ENCODE measurements at places on chromosomes 6 and 20. TPM values are rescaled to one million over a fixed set of nuclear protein-coding genes. Genes with fewer than 3 reads are reported as not detected.

Gene ADGRG6
- 5.4 TPM for total RNA-seq

Gene TFAP2C
- total RNA-seq: 1.6 TPM

GRCh38 chr6:87366072-87366827, 21.6 kb downstream of the C6orf163 start:
- no peak overlapping the region for H3K4me3 ChIP-seq
- no peaks in the 10 kb centered on the region for H3K27me3 ChIP-seq
- DNase-seq: no peak

DNA sequence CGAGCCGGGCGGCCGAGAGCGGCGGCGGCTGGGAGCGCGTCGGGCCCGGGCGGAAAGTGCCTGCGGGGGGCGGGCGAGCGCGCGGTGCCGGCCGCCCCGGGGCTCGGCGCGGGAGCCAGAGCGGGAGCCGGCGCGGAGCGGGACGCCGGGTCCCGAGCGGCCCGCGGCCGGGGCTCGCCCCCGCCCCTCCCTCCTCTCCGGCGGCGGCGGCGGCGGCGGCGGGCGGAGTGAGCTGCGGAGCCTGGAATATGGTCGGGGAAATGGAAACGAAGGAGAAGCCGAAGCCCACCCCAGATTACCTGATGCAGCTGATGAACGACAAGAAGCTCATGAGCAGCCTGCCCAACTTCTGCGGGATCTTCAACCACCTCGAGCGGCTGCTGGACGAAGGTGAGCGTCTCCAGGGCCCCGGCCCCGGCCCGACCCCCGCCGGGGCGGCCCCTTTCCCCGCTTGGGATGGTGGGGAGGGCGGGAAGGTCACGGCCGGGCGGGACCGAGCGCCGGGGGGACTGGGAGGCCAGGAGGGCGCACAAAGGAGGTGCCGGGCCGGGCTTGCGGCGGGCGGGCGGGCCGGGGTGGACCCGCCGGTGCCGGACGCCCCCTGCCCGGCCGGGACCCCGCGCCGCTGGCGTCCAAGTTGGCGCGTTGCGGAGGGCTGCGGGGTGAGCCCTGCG, 565 bp downstream of the QKI start:
- no peaks in the 10 kb centered on the region for H3K27me3 ChIP-seq
- peak overlapping the region; percentile 97 for H3K27ac ChIP-seq
- peak; percentile 34 for DNase-seq
- H3K36me3 ChIP-seq: no peaks in the 10 kb centered on the region
- H3K4me3 ChIP-seq: peak overlapping the region; percentile 69

DNA sequence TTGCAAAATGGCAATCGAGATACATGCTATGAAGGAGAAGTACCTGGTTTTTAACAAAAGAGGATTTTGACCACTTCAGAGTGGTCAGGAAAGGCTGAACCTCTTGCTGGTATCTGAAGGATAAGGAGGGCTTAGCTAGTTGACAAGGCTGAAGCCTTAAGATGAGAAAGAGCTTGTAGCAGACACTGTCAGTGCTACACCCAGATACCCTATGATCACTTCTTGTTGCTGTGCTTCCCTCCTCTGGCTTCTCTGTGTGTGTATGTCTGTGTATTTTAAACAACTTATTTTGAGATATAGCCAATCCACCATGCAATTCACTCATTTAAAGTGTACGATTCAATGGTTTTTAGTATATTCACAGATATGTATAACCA, 38.9 kb upstream of the TGM2 start:
- no peaks in the 10 kb centered on the region for H3K36me3 ChIP-seq
- no peaks in the 10 kb centered on the region for H3K27me3 ChIP-seq
- no peak overlapping the region for H3K27ac ChIP-seq
- H3K4me1 ChIP-seq: no peaks in the 10 kb centered on the region
- DNase-seq: no peak

- no peak overlapping the region for H3K27ac ChIP-seq
- no peak for DNase-seq
- no peaks in the 10 kb centered on the region for H3K4me1 ChIP-seq
- no peaks in the 10 kb centered on the region for H3K27me3 ChIP-seq
- no peaks in the 10 kb centered on the region for H3K36me3 ChIP-seq
- no peak overlapping the region for H3K4me3 ChIP-seq
Observed at GRCh38 chr6:70118670-70119069, 184.2 kb downstream of the COL9A1 start.

DNA sequence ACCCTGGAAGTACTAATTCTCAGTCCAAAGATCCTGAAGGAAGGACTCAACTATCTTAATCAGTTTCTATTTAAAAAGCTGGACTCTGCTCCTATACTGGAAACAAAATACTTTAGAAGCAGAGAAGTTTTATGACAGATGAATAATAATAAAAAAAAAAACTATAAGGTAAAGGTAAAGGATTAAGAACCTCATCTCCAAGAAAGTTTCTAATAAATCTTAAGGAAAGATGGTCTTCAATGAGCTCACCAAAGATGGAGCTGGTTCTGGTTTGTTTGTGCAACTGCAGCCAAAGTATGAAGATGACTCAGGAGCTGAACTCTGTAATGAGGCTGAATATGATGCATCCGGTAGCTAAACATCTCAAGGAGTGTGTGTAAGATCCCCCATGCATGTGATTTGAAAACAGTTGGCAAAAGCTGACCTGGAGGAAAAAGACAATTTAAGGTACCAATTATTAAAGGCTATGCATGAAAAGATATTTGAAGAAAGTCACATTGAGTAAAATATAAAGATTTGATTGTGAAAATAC, 25.2 kb downstream of the MED23 start:
- no peaks in the 10 kb centered on the region for H3K4me1 ChIP-seq
- no peaks in the 10 kb centered on the region for H3K36me3 ChIP-seq
- no peak overlapping the region for H3K27ac ChIP-seq

DNA sequence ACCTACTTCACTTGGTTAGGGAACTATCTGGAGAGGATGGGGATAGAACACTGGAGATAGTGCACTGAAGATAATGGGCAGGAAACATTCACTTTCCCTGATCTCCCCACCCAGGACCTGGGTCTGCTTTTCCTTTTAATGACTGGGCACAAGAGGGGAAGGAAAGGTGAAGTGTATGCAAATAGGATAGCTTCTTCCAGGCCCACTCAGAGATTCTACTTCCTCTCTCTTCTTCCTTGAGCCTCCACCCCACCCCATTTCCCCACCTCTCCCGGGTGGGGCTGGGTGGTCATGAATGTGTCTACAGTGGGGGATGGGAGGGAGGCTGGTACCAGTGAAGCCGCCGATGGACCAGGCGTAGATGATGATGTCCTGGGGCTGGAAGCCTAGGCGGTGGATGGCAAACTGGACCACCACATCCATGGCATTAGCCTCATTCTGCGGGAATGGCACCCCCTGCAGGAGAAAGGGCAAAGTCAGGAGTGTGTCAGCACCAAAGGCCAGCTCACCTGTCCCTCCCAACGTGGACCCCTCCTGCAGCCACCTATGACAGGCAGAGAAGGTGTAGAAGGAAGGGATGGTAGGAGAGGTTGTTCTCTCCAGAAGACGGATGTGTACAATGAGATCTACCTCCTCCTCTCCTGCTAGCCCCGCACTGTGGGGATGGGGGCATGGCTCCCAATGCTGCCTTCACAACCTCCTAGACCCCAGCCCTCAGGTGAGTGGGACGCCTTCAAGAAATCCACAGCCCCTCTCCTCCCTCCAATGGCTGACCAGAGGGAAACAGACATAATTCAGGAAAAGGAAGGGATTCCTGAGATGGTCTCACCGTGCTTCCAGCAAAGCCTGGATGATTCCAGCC, 8.6 kb upstream of the LY6G5C start:
- H3K27ac ChIP-seq: no peak overlapping the region
- no peaks in the 10 kb centered on the region for H3K27me3 ChIP-seq
- H3K4me1 ChIP-seq: no peaks in the 10 kb centered on the region
- no peak overlapping the region for H3K4me3 ChIP-seq

GRCh38 chr6:42045538-42046460, 4.5 kb upstream of the TAF8 start:
- no peaks in the 10 kb centered on the region for H3K27me3 ChIP-seq
- peak overlapping the region; percentile 22 for H3K4me3 ChIP-seq
- DNase-seq: peak; percentile 92
- peak overlapping the region; percentile 90 for H3K27ac ChIP-seq
